ENCODE measurements at places on chromosomes 4 and X. TPM values are rescaled to one million over a fixed set of nuclear protein-coding genes. Genes with fewer than 3 reads are reported as not detected.

GRCh38 chrX:119605464-119606279 lies 552 bp downstream of the NKRF start:
- DNase-seq = peak; percentile 54

GRCh38 chr4:53365121-53365485 lies 758 bp downstream of the SCFD2 start:
- DNase-seq = peak; percentile 37

- DNase-seq = peak; percentile 12
Observed at GRCh38 chr4:79682801-79683530, 274.9 kb upstream of the GK2 start.

DNA sequence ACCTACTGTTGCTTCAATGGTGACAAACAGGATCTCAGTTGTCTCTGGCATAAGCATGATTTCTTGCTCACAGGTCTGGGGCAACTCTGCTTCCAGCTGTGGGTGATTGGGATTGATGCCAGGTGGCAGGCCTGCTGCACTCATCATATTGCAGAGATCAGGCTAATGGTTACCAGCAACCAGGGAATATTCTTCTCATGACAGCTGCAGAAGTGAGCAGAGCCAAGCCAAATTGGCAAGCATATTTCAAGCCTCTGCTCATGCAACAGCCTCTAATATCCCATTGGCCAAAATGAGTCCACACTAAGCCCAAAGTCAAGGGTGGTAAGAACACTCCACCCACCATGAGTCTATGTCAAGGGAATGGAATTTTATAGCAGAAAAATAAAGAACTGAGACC lies 26.7 kb upstream of the TBC1D19 start:
- no peak for DNase-seq

GRCh38 chr4:1250527-1250812 lies 1.5 kb upstream of the CTBP1 start:
- DNase-seq = no peak

GRCh38 chrX:85516131-85516530 lies 136.7 kb upstream of the POF1B start:
- DNase-seq = no peak

DNA sequence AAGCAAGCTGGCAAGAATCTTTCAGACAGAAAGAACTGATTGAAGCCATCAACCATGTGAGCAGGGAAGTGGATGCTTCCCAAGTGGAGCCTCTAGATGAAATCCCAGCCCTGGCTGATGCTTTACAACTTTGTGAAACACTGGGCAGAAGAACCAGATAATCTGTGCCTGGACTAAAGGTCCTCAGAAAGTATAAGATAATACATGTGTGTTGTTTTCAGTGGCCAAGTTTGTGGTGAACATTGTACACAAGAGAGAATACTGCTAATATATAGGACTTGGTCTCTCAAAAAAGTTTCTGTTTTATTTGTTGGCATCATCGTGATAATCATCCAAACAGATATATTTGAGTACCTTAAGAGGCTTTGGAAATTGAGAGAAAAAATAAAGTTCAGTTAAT lies 1367.8 kb upstream of the IGFBP7 start:
- DNase-seq = no peak

DNA sequence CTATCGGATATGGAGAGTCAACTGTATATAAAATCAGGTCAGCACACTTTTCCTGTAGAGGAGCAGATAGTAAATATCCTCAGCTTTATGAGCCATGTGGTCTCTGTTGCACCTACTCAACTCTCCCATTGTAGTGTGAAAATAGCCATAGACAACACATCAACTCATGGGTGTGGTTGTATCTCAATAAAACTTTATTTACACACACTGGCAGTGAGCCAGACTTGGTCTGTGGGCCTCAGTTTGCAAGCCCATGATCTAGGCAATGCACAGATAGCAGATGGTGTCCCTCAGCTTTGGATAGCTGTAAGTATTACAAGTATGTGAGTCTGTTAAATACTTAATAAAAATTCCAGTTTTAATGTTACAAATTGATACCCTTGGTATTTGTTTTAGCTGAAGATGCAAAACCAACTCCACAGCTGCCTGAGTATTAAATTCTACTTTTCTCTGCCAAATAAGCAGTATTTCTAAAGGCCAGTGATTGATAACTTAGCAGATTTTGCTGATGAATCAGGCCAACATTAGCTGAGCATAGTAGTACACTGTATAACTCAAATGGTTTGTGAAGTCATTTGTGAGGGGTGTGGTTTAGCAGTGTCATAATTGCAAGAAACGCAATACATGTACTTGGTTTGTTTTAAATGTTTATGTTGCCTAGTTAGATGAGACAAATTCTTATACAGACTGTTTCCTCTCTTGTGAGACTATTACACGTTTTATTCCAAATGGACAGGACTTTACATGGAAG lies 87.3 kb downstream of the GPR143 start:
- DNase-seq = no peak

DNA sequence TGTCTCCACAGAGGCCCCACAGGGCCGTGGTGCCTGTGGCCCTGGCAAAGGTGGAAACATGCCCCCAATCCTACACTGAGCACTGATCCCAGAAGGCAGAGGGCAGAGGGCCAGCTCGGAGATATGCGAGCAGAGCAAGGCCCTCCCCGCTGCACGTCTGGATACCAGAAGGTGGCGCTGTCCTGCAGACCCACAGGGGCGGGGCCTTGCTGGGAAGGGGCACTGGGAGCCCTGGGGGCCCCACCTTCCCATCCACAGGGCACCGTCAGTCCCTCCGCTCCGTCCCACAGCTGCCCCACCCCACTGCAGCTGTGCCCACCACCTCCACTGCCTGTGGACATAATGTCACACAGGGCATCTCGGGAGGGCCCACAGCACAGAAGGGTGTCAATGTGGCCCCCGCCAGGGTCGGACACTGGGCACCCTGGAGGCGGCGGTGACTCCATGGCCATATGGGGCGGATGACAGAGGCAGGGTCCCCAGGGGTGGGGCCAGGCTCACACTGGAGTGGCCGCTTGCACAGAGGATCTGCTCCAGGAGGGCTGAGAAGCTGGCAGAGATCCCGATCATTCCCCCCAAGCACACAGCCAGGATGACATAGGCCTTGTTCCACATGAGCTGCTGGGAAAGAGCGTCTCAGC lies 4.8 kb downstream of the SLC49A3 start:
- peak; percentile 90 for DNase-seq

GRCh38 chr4:56655209-56655626 lies 25.9 kb downstream of the HOPX start:
- peak; percentile 57 for DNase-seq

DNA sequence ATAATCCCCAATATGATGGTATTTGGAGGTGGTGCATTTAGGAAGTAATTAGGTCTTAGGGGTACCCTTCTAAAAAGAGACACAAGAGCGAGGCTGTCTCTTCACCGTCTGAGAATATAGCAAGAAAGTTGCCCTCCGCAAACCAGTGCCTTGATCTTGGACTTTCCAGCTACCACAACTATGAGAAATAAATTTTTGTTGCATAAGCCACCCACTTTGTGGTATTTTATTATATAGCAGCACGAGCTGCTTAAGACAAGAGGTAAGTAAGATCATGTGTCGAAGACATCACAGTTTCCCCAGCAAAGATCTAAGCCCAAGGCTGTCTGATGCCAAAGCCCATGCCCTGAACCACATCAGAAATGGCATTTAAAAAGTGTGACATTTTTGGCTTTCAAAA lies 9.6 kb upstream of the EXOSC9 start:
- DNase-seq = no peak

- peak; percentile 50 for DNase-seq
Observed at GRCh38 chrX:110665223-110666002, 130.2 kb downstream of the CHRDL1 start.

- no peak for DNase-seq
Observed at GRCh38 chr4:123480706-123481418, 84.3 kb downstream of the SPRY1 start.

DNA sequence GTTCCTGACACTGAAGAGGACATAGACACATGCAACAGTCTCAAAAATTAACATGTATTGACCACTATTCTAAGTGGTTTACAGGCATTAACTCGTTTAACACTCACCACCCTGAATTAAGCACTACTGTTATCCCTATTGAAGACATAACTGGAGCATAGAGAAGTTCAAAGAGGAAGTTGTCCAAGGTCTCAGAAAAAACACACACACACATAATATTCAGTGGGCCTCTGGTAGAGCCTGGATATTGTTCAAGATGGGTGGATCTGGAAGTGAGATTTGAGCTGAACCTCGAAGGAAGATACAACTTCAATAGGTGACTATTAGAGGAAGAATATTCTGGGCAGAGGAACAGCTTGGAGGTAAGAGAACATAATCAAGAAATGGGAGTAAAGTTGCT lies 334.9 kb downstream of the HNRNPD start:
- no peak for DNase-seq

- peak; percentile 69 for DNase-seq
Observed at GRCh38 chrX:120213438-120214265, 37.0 kb upstream of the ZBTB33 start.

- DNase-seq = no peak
Observed at GRCh38 chr4:147678106-147678505, 5.9 kb downstream of the PRMT9 start.

- DNase-seq = no peak
Observed at GRCh38 chr4:10526429-10527222, 69.4 kb upstream of the ZNF518B start.

- DNase-seq = no peak
Observed at GRCh38 chr4:85024671-85025070, 58.2 kb upstream of the WDFY3 start.

DNA sequence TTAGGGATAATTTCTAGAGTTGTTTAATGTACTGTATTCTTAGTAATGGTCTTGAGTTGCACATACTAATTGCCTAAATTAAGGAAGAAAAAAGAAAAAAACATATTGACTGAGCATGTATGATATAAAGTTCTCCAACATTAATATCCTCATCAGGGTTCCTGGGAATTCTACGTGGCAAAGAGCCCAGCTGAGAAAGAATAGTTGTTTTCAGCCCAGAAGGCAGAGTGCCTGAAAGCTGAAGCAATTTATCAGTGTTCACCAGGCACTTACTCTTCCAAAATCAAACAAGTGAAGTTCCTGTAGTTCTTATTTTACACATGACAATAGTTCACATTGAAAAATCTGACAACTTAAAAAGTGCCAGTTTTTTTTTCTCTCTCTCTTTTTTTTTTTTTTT lies 27.7 kb downstream of the YIPF7 start:
- no peak for DNase-seq

USP26 gene
- not detected for total RNA-seq

MAMLD1 gene
- 0.25 TPM for total RNA-seq

TSPAN7 gene
- 8.6 TPM for total RNA-seq

CTAG2 gene
- total RNA-seq = not detected

UTP3 gene
- 19.1 TPM for total RNA-seq

SPATA4 gene
- total RNA-seq = 0.09 TPM

PAGE5 gene
- total RNA-seq = not detected

STK32B gene
- 2.6 TPM for total RNA-seq

NEUROG2 gene
- 0.09 TPM for total RNA-seq

TAF7L gene
- not detected for total RNA-seq

SMIM10 gene
- not detected for total RNA-seq

SPANXB1 gene
- total RNA-seq = not detected

GDI1 gene
- total RNA-seq = 119 TPM

MUC7 gene
- not detected for total RNA-seq

PHF8 gene
- total RNA-seq = 25.0 TPM

Data from neural progenitor cell (in vitro differentiated cells).